Spleen (tissue), 13 donors: ENCODE measurements at places on chromosomes 13 and 19. TPM values are rescaled to one million over a fixed set of nuclear protein-coding genes. Genes with fewer than 3 reads are reported as not detected.

DNA sequence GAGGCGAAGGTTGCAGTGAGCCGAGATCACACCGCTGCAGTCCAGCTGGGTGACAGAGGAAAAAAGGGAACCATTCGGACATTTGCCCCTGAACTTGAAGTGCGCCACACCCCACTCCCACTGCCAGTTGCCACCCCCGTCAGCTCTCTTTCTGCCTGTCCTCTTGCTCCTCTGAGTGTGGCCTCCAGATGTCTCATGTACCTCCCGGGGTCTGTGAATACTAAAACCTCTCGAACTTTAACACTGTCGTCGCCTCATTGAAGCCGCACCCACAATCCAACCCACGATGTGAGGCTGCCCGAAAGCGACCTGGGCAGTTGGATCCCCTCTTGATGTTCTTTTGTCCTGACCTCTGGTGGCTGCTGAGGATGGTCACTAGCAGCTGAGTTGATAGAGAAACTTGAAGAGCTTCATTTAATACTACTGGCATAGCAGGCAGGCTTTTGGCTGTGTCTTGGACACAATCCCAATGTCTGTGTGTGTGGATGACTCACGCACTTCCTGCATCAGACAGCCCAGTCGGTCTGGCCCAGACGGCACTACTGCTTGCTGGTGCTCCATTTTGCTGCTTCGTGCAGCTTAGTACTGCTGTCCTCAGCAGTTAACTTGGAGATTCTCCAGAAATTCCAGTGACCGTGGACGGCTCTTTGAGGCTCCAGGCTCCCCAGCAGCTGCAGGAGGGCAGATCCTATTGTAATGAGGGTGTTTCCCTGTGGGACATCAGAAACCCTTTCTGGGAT is 4.2 kb downstream of the FPR3 start:
- DNase-seq, result peak; percentile 75

- DNase-seq, result no peak
Measured at GRCh38 chr13:97573011-97573410, 139.0 kb downstream of the RAP2A start.

- DNase-seq, result no peak
Measured at GRCh38 chr19:11288349-11288748, 7.6 kb upstream of the TSPAN16 start.

DNA sequence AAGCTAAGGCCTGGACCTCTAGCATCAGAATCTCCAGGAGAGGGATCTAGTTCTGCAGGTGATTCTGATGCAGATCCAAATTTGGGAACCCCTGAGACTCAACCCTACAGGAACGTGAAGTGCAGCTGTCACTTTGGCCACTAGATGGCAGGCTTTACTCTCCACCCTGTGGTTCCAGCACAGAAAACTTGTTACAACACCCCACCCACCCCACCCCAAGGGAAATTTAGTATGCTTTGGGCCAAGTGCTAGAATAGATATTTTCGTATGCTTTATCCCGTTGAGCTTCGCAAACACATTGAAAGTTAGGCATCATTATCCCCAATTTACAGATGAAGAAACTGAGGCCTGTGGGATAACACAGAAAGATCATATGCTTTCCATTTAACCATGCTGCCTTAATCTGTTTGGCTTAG is 232.0 kb downstream of the B3GLCT start:
- no peak for DNase-seq

Gene ZNF667
- 3.3 TPM for total RNA-seq

Gene ZNF626
- 13.9 TPM for total RNA-seq

DNA sequence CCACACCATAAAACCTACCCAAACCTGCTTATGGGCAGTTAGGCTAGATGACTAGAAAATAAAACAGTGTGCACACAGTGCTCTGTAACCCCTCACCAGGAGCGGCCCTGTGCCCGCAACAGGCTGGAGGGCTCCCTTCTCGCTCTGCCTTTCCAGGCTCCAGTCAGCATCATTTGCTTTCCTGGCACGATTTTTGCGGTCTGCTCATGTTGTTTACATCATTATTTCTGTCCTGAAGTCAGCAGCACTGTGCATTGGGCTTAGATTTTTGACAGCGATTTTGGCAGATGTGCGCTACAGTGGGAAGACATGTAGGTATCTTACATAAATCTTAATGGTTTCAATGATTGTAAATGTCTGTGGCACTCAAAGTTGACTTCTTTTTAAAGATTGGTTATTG is 344.0 kb downstream of the MTUS2 start:
- DNase-seq, result no peak

Gene GNG7
- 27.5 TPM for total RNA-seq

- DNase-seq, result no peak
Measured at GRCh38 chr13:108272333-108272732, 2.8 kb downstream of the TNFSF13B start.

- DNase-seq, result no peak
Measured at GRCh38 chr19:800360-801029, 3.2 kb downstream of the PTBP1 start.

DNA sequence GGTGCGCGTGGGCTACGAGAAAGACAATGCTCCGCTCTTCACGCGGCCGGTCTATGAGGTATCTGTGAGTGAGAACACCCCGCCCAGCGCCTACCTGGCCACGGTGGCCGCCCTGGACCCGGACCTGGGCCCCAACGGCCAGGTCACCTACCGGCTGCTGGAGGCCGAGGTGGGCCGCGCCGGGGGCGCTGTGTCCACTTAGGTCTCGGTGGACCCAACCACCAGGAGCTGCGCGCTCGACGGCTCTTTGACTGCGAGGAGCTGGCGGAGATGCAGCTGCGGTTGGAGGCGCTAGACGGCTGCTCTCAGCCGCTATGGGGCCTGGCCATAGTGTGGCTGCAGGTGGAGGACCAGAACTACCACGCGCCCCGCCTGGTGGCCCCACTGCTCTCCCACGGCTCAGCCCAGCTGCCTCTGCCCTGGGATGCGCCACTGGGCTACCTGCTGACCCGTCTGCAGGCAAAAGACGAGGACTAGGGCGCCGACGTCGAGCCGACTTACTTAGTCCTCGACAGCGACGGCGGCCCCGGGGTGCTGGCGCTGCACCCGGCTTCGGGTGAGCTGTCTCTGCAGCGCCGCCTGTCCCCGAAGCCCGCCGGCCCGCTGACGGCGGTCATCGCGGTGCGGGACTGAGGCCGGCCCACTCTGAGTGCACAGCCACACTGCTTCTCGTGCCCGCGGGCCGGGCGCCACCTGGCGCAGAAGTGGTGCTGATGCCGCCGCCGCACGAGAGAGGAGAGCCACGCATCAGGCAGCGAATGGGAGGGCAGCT is 173.0 kb downstream of the OLFM4 start:
- DNase-seq, result peak; percentile 69

Gene BBC3
- total RNA-seq, result 10.4 TPM

Gene F2RL3
- 2.0 TPM for total RNA-seq

Gene LIM2
- total RNA-seq, result not detected

DNA sequence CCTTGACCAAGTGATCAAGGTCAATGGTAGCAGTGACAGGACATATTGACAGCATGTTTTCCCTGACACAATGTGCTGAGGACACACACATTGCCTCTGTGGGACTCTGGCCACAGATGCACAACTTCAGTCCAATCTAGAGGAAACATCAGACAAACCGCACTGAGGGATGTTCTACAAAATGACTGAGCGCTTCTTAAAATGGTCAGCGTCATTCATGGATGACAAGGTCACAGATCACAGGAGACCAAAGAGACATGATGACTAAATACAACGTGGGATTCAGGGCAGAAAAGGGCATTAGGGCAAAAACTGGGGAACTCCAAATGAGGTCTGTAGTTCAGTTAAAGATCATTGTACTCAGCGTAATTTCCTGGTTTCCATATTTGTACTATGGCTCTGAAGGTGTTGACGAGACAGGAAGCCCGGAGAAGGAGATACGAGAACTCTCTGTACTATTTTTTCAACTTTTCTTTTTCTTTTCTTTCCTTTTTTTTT is 20.6 kb downstream of the PBX4 start:
- DNase-seq, result no peak

DNA sequence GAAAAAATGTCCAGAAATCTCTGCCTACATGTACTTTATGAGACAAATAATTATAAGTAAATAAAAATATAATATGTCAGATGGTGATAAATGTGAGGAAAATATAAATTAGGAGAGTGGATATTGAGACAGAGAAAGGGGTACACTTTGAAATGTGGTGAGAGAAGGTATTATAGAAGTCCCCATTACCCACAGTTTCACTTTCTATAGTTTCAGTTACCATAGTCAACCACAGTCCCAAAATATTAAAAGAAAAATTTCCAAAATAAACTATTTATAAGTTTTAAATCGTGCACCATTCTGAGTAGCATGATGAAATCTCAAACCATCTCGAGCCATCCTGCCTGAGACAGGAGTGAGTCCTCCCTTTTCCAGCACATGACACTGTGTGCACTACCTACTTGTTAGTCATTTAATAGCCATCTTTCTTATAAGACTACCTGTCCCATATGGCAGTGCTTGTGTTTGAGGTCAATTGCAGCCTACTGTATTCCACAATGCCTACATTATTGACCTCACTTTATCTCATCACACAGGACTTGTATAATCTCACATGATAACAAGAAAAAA is 653.7 kb downstream of the DACH1 start:
- no peak for DNase-seq

GRCh38 chr19:34480971-34481841 is at the start of gene WTIP:
Gene WTIP, plus strand, starts transcription at chr19:34481758. Its CDS starts 217 bp downstream, at chr19:34481975.
- DNase-seq, result no peak

Gene ZNF569
- 7.6 TPM for total RNA-seq

- no peak for DNase-seq
Measured at GRCh38 chr19:53600217-53600616, 31.6 kb upstream of the DPRX start.

GRCh38 chr19:40155749-40156265 is 35.4 kb upstream of the MAP3K10 start:
- DNase-seq, result no peak

DNA sequence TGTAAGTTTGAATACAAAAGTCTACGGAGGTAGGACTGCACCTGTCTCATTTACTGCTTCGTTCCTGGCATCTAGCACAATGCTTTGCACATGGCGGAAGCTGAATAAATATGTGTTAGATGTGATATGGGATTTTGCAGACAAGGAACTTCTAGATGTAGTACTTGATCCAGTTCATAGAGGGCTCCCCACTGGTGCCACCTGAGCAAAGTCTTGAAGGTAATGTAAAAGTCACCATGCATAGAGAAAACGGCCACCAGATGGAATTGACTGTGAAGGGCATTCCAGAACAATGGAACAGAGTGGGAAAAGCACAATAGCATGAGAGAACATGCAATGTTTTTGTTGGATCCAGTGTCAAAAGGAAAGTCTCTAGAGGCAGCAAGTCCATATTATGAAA is 209.3 kb downstream of the HS6ST3 start:
- DNase-seq, result no peak

Gene RFC3
- 15.1 TPM for total RNA-seq

DNA sequence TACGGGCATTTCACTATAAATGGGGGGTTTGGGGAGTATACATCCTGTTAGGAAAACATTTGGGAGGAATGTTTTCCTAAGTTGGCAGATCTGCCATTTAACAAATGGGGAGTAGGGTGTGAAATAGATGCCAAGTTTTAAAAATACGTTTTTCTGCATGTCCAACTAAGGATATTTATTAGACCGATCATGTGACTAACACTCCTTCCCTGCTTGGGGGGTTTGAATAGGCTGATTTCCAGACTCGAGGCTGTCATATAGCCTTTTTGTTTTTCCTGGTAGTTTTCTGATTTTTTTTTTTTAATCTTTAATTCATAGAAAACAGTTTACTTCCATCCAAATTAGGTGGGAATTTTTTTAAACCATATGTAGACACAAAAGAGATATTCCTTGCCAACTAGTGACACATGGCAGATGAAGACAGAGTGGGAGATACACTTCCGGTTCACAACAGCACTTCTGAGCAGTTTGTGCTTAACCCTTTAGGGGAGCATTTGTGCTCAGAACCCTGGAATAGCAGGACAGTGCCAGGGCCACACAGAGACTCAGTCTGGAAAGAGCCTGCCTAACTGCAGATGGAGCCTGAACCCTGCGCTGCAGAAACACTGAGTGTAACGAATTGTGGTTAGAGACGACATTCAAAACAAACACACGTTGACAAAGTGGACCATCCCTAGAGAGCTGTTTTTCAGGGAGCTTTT is 5.6 kb upstream of the GATAD2A start:
- peak; percentile 15 for DNase-seq

Gene KLK12
- total RNA-seq, result not detected

Gene CD79A
- total RNA-seq, result 289 TPM

Gene FFAR2
- 12.6 TPM for total RNA-seq

DNA sequence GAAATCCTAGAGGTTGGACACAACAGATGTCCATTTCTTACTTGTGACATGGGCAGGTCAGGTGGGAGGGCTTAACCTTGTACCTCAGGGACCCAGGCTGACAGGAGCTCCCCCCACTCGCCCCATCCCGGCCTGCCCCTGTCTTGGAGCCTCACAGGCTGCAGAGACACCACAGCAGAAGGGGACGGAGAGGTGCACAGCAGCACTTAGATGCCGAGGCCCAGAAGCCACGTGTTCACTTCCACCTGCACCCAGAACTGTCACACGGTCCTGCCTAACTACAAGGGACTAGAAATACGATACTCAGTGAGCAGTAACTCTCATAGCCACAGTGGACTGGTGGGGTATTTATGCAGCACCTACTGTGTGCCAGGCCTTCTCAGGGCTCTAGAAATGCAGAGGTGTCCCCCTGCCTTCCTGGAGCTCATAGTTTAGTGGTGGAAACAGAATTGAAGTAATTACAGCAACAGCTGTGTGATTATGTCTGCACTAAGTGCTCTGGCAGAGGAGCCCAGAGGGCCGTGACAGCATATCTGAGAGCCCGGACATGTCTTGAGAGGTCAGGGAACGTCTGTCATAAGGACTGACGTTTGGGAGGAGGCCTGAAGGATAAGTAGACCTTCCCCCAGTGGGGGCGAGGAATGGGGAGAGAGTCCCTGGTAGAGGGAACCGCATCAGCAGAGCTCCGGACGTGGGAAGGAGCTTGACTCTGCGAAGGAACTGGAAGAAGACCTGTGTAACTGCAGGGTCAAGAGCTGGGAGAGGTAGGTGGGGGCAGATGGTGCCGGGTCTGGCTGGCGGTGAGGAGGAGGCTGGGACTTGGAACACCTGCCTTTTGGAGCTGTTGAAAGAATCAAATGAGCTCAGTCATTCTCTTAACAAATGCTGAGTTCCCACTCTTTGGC is 130.0 kb downstream of the SIPA1L3 start:
- DNase-seq, result no peak

DNA sequence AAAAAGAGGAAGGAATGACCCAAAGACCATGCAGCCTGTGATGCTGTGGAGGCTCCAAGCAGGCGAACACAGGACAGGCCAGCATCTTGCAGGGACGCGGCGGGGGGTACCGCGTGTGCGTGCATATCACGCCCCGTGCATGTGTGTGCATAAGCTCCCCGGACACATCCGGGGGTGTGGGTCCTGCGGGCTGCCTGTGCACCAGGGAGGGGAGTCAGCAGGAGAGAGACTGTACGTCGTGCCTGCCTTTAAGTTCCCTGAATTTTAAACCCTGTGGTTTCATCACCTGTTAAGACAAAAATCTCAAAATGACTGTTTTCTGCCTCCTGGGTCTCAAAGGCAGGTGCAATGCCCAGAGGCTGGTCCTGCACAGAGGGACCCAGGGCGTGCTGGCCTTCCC is 16.6 kb downstream of the ADAT3 start:
- no peak for DNase-seq

- DNase-seq, result no peak
Measured at GRCh38 chr19:34316741-34317301, 48.2 kb upstream of the GPI start.

Gene TMEM238
- 6.8 TPM for total RNA-seq
